ENCODE measurements at places on chromosomes 6 and 20. TPM values are rescaled to one million over a fixed set of nuclear protein-coding genes. Genes with fewer than 3 reads are reported as not detected.

Gene PSMB9
- 120 TPM for total RNA-seq

Gene RIMS4
- 0.40 TPM for total RNA-seq

Gene ARHGAP40
- total RNA-seq: 8.3 TPM

Gene SLC35F1
- total RNA-seq: not detected

Gene ZC2HC1B
- total RNA-seq: not detected

Gene SLC35D3
- not detected for total RNA-seq

Gene GLP1R
- 4.8 TPM for total RNA-seq

Gene PDYN
- total RNA-seq: not detected

Gene VGLL2
- total RNA-seq: not detected

Gene GSTA2
- not detected for total RNA-seq

Gene KIF25
- not detected for total RNA-seq

Gene TUBB1
- not detected for total RNA-seq

Gene MMUT
- 17.8 TPM for total RNA-seq

Gene C6orf120
- total RNA-seq: 20.9 TPM

GRCh38 chr6:32176476-32177182 is 745 bp upstream of the AGPAT1 start:
- no peak for DNase-seq

GRCh38 chr6:34912715-34913464 is 23.8 kb downstream of the ANKS1A start:
- peak; percentile 32 for DNase-seq

DNA sequence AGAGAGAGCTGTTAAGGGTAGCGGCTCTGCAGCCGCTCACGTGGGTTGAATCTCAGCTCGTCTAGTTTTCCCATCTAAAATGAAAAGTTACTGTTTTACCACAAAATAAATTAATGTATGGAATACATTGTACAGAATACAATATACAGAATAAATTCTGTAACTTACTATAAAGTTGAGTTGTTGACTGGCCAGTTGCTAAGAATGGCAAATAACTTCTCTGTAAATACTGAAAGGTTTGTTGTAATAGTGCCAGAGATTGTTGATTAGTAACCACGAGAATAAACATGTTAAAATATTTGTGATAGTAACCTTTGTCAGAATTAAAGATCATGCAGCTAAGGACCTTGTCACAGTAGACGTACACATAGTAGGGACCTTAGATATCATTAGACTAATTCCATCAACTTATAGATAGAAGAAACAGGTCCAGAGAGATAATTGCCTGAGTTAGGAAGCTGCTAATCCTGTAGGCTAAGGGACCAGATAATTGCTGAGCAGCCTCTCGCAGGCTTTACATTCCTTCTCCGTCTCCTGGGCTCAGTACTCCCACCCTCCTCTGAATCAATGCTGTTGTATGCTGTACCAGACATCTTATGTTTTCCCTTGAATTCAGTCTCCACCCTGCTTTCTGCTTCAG is 544 bp upstream of the NRM start:
- no peak for DNase-seq

DNA sequence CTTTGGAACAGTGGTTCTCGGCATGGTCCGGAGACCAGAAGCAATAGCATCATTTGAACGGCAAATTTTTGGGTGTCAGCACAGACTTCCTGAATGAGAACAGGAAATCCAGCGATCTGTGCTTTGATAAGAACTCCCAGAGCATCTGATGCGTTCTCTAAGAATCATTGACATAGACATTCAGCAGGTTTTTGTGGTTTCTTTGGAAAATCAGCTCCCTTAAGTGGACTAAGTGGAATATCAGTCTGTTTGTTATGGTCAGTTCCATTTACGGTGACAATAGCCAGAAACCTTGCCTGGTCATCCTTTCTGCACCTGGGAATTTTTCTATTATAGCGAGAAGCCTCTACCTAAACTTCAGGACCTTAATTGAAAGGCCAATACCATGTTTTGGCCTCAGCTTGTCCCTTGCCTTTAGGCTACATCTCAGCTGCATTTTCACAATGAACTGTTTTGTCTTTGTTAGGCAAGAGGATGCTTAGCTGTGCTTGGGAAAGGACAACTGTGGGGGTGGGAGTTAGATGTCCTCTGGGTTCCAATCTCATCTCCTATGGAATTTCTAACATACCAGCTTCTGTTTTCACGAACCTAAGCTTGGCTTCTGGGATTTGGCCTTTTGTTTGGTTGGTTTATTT is 299.7 kb downstream of the CDKAL1 start:
- no peak for DNase-seq

- no peak for DNase-seq
Measured at GRCh38 chr20:445514-446336, 16.6 kb downstream of the TBC1D20 start.

DNA sequence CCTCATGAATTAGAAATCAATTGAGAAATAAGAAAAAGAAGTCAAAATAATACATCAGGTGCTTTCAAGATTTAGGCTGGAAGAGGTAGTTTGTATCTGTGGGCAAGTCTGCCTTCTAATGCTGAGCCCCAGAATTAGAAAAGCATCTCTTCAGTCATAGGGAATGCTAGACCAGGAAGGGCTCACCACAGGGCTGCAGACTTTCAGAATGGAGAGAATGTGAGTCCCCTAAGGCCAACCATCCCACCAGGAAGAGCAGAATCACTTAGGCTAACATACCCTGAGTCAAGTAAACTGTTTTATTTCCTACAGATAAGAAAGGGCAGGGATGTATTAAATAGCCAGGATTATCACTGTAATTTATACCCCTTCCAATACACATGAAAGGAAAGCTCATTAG is 510.2 kb downstream of the RNF144B start:
- DNase-seq: no peak

- DNase-seq: no peak
Measured at GRCh38 chr6:106142876-106143431, 56.8 kb downstream of the PRDM1 start.

DNA sequence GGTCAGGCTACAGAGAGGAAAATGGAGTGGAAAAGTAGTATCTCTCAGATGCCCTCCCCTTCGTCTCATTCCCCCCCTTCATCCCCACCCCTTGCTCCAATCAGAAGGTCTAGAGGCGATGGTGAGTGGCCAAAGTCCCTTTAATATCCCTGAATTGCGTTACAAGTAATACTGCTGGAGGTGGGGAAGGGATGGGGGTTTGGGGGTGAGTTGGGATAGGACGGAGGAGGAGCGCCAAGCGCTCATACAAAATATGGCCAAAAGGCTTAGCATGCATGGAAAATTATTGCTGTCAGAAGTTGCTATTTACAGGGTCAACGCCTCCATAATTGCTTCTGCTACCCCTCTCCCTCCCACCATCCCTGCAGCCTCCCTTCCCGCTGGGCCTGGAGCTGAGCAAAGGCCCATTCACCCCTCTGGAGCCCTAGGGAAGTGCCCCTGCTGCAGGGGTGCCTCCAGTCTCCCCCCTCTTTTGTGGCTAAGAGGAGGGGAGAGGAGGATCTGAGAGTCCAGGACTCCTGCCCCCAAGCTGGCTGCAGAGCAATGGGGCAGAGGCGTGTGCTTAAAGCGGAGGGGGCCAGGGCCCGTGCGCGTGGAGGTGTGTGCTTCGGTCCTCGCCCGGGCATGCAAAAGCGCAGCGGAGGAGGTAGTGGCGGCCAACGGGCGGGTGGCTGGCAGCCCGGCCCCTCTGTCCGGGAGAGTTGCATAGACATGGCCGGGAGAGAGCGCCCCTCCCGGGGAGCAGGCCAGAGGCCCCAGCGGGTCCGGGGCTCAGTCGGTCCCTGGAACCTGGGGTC is 8.7 kb upstream of the SRXN1 start:
- DNase-seq: no peak

GRCh38 chr6:136425793-136426192 is 124.4 kb downstream of the MAP7 start:
- no peak for DNase-seq

DNA sequence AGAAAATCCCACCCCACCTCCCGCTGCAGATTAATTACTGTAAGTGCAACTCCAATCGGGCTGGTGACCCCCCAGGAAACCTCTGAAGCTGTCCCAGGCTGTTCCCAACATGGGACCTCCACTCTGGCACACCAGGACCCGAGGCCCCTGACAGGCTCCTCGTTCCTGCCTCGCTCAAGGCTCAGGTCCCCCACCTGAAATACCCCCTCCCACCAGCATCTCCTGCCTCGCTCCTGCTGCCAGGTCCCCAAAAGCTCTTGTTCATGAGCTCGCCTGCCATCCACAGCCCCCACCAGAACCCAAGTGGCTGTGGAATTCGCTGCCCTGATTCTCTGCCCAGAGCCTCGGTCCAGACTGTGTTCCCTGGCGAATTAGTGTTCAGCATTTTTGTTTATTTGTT is 26.1 kb downstream of the NPEPL1 start:
- no peak for DNase-seq

DNA sequence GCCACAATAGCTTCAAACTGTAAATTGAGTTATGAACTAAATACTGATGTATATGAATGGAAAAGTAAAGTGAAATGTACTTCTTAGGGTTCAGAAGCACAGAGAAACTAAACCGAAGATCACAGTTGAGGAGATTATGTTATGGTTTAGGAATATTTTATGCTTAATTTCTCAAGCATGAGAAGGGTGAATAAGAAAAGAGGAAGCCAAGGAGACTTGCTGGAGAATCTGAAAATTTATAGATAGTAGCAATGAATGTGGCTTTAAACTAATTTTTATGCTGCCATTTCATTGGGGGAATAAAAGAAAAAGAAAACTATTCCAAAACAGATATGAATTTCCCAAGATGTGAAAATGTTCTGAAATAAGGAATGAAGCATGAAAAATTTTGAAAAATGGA is 5.6 kb downstream of the ANKS1A start:
- no peak for DNase-seq

GRCh38 chr6:1744543-1744942 is 134.8 kb downstream of the FOXC1 start:
- DNase-seq: no peak

GRCh38 chr6:82329766-82330165 is 33.9 kb upstream of the TPBG start:
- DNase-seq: no peak

DNA sequence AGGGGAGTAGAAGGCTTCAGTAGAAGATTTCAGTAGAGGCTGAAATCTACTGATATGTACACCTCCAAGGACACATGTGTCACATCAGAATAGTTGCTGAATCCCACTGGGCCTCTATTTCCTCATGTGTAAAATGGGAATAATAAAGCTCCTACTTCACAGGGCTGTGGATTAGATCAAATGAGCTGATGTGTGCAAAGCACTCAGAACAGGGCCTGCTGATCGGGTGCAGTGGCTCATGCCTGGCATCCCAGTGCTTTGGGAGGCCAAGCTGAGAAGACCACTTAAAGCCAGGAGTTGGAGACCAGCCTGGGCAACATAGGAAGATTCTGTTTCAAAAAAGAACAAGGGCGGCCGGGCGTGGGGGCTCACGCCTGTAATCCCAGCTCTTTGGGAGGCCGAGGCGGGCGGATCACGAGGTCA is 8.1 kb upstream of the AP5S1 start:
- DNase-seq: no peak

- DNase-seq: no peak
Measured at GRCh38 chr6:116667623-116668022, 943 bp downstream of the ZUP1 start.

DNA sequence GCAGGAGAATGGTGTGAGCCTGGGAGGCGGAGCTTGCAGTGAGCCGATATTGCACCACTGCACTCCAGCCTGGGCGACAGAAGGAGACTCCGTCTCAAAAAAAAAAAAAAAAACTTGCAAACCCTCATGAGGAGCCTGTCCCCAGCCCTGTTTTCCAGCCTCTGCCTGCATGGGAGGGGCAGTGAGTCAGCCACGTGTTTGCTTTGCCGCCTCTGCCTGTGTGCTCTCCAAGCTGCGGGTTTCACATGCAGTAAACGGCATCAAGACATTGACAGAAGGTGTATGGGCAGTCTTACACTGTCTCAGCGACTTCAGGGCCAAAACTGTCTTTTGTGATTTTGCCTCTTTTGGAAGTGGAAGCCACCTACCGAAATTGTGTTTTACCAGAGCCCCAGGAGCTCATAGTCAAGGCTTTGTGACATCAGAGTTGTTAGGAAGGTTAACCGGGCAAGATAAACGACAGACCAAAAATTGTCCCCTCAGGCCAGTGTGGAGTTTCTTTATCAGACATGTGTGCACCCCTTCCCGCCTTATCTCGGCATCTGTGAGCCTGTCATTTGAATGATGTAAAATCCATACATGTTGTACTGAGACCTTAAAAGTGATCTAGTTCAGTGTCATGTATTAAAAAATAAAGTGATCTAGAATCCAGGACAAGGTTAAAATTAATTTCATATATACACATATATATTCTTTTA is 52.9 kb downstream of the RPP40 start:
- no peak for DNase-seq

- DNase-seq: no peak
Measured at GRCh38 chr20:15278041-15278440, 940.6 kb upstream of the FLRT3 start.

DNA sequence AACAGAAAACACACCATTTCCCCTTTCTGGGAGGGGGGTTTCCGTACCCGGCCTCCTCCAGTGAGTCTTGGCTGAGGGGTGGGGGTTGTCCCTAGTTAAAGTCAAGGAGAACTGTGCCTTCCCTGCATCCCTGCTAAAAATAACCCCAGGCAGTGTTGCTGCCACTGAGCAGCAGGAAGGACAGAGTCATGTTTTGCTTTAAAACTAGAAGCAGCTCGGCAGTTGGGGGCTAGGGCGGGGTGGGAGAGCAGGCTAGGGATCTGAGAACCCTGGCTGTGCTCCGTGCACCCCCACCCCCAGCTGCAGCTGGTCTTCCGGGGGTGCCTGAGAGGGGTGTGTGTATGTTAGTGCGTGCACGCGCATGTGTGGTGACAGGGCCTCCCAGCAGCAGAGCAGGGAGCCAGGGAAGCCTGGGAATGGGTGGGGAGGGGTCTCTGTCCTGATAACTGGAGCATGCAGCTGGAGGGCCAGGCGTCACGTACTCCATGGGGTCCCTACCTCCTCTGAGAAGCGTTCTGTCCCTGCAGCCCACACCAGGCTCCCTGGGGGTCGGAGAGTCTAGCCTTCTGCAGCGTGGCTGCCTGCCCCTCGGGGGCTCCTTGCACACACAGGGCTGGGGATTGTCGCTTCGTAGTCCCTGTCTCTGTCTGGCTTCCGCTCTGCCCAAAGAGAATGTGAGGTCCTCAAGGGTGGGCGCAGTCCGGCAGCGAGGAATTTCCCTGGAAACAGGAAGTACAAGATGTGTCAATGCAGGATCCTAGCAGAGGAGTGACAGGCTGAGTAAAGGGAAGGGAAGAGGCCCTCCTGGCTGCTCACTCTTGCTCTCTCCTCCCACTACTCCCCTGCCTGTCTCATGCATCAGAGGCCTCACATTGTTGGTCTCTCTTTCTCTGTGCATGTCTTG is 16.8 kb upstream of the ARMC12 start:
- no peak for DNase-seq

- no peak for DNase-seq
Measured at GRCh38 chr6:97703661-97704060, 420.6 kb upstream of the MMS22L start.

DNA sequence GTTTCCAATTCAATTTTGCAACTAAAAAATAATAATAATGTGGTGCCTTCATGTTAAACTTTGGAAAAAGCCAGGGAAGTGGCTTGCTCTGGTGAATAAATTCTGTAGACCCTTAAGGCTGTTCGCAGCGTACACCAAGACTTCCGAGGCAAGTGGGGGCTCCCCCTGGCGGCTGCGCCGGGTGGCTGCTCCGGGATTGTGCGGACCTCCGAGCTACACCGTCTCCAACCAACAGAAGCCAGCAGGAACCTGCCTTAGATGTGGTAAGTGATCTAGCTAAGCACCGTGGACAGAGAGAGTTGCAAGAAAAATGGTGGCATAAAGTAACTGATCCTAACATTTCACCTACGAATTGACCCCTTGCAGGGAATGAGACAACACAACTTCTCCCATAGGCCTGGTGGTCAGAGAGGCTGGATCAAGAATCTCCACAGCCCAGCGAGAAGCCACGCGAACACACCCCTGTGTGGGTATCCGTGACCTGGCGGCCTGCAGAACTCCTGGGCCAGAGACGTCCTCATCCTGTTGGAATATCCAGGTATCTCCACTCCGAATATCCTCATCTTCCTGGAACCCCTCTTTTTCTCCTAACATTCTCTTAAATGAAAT is 69.6 kb downstream of the TBXT start:
- peak; percentile 85 for DNase-seq

Data from Calu3 (cell line).